Right kidney (tissue), 9 donors: ENCODE measurements at places on chromosomes 12 and 14.

- peak; percentile 85 for DNase-seq
These were observed 2.6 kb upstream of the BCL11B start for GRCh38 chr14:99274346-99275221.

- no peak for DNase-seq
These were observed 53.6 kb downstream of the HECTD4 start for GRCh38 chr12:112328456-112329124.

DNA sequence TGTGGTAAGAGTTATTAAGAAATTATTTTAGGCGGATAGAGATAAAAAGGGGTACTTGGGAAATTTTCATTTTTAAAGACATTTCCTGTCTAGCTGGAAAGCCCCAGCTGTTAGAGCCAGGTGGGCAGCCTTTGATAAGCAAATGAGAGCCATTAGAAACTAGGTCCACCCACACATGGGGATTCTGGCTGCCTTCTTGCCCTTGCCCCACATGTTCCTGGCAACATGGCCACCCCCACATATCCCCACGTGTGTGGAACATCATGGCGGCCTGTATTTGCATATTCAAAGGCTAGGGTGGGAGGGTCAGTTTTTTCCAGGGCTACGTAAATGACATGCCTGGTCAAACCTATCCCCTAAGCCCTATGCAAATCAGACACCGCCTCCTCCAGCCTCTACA, 1382.1 kb downstream of the AACS start:
- DNase-seq = no peak

- no peak for DNase-seq
These were observed 65.5 kb downstream of the SH2B3 start for GRCh38 chr12:111471236-111471635.

DNA sequence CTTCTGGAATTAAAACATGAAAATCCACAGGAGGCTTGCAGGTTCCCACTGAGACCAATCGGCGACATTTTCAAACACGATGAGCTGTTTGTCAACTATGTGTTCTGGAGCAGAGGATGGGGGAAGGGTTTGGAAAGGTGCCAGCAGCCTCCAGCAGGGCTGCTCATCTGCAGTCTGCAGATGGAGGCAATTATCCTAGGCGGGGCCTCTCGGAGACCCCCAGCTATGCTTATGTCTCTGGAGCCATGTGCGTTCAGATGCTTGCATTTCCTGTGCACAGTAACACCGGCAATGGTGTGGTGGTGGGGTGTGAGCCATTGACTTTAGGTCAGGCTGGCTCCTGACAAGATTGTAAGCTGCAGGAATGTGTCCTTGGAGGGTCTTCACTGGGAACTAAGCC, 51.7 kb downstream of the RPH3A start:
- DNase-seq = no peak

- DNase-seq = no peak
These were observed 156.8 kb downstream of the PDE3A start for GRCh38 chr12:20525064-20525610.

DNA sequence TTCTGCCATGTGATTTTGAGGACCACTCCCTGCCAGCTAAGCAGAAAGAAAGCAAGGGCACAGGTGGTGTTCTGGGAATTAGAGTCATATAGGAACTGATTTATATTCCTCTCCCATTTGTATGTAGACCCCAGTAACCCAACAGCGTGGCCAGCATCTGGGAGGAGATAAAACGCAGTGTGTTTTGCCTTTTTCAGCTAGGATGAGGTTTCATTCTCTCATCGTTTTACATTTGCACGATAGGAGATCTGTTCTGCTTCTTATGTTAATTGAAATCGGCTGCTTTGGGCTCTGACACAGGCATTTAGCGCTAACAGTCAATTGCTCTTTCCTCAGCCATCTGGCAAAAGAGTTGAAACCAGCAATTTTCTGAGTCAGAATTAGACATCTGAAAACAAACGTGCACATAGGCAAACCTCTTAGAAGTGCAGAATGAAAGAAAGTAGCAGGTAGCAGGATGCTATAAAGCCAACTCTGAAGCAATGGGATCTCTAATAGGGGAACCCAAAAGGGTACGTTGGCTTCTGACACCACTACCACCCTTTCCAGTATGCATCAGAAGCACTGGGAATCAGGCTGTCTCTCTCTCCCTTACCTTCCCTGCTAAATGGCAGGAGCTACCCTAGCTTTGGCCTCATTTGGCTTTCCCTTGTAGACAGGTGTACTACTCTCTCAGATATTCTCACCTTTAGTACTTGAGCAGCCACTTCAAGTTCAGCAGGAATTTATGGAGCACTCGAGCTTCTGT, 219.1 kb downstream of the PHLDA1 start:
- peak; percentile 34 for DNase-seq
